NCI-H524 treated with DMSO at 0.1 percent for 48 hours (cell line): ENCODE measurements at places on chromosomes 6 and 20.

GRCh38 chr6:157928428-157928827 is 53.2 kb upstream of the SYNJ2 start:
- no peak for DNase-seq

- no peak for DNase-seq
Observed at GRCh38 chr6:140563728-140564127, 1189.3 kb upstream of the CITED2 start.

DNA sequence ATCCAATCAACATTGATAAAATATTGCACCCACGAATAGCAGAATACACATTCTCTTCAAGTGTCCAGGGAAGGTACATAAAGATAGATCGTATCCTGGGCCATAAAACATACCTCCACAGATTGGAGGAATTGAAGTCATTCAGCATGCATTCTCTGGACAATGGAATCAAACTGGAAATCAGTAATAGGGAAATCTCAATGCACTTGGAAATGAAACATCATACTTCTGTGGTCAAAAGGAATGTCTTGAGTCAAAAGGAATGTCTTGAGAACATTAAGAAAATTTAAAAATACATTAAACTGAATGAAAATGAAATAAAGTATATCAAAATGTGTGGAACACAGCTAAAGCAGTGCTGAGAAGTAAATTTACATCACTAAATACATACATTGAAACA is 138.8 kb downstream of the TFAP2A start:
- no peak for DNase-seq

DNA sequence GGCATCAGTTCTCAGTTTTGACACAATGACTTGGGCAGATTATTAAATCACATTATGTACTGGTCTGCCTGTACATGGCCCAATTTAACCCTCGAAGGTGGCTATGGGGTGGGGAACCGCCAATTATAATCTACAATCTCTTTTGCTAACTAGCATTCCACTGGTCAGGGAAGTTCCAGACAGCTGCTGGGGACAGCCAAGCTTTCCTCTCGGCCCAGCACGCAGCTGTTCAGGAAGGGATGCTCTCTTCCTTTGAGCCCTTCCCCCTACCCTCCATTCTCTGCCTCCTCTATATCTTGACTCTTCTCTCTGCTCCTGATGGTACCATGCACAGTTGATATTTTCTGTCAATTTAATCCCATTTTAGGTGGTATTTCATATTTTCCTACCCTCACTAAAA is 233.5 kb upstream of the AGPAT4 start:
- DNase-seq, result no peak

GRCh38 chr20:50427719-50428083 is 82.5 kb upstream of the PTPN1 start:
- no peak for DNase-seq

DNA sequence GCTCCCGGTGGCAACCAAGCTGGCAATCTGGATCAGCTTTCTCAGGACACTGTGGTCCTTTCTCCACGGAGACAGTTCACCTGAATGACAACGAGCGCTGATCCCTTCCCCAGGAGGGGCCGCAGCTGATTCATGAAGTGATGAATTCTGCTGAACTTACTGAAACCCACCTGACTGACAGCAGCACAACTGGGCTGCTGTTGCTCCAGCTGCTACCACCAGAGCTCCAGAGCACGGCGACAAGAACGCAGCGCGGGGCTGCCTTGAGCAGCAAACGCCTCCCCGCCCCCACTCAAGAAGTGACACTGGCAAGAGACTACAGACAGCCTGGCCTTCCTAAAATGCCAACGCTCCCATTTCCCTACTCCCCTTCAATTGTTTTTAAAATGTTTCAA is 10.0 kb downstream of the PXDC1 start:
- DNase-seq, result no peak

- no peak for DNase-seq
Observed at GRCh38 chr20:37365760-37366638, 20.1 kb downstream of the SRC start.

GRCh38 chr6:30565772-30566171 is 5.5 kb upstream of the ABCF1 start:
- no peak for DNase-seq

DNA sequence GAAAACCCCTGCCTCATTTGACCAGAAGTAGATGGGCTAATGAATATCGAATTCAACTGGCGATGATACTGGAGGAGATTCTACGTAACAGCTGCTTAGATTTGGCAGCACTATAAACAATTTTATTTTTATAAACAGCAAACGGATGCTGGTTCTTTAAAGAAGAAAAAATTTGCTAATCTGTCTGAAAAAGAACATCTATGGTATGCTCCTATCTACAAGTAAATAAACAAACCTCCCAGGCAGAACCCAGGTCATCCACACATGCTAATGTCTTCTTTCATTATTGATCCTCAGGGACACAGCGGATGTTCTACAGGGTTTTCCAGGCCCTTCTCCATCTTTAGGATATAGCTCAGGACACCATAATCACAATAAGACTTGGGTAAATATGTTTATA is 291.3 kb downstream of the ALDH8A1 start:
- no peak for DNase-seq
